ENCODE measurements at places on chromosomes 12 and 14.

DNA sequence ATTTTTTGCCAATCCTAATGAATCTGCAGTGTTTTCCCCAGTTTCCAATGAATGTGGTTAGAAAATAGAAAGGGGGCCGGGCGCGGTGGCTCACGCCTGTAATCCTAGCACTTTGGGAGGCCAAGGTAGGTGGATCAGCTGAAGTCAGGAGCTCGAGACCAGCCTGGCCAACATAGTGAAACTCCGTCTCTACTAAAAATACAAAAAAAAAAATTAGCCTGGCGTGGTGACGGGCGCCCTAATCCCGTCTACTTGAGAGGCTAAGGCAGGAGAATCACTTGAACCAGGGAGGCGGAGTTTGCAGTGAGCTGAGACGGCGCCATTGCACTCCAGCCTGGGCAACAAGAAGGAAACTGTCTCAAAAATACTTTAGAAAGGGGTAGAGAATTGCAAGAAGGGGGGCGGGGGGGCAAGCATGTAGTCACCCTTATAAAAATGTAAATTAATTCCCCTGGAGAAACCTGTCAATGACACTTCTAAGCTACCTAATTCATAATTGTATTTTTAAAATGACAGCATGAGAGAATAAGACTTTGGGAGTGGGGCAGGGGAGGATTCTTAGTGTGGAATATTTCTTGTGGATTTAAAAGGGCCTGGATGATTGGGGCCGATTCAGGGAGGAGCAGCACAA lies 1.7 kb downstream of the KLHDC2 start:
- DNase-seq = no peak

DNA sequence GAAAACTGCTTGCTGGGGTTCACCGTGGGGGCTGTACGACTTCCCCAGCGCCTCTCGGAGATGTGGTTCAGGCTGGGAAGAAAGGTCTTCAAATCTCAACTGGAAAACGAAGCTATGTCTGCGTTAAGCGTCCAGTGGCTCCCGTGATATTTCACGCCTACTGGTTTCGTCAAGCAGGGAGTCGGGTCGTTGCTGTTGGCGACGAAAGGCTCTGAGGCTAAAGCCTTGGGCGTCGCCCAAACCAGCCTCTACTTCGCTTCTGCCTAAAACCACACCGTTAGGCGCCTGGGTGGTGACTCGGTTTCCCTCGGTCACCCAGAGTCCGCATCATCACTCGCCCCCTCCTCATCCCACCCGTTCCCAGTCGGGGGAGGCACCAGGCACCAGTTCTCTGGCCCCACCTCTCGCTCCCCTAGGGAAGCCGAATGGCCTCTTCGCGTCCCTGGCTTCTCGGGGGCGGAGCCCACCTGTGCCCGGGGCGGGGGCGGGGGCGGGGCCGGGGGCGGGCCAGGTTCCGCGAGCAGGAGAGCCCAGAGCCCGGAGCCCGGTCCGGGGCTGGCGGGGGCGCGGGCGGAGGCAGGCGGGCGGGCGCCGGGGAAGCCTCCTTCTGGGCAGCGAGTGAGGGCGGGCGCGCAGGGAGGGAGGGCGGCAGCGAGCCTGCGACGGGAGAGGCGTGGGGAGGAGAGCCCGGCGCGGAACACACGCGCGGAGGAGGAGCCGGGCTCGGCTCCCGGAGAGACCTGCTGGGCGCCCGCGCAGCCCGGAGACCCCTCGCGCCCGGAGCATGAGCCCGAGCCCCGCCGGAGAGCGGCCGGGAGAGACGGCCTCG lies at the start of gene B4GALNT3:
TSS of gene B4GALNT3 (plus strand) at position 510 of the 829 bp plus-strand sequence. CDS start 438 bp downstream, outside the sequence.
- peak; percentile 65 for DNase-seq

GRCh38 chr12:40162033-40162432 lies 56.2 kb upstream of the SLC2A13 start:
- no peak for DNase-seq

DNA sequence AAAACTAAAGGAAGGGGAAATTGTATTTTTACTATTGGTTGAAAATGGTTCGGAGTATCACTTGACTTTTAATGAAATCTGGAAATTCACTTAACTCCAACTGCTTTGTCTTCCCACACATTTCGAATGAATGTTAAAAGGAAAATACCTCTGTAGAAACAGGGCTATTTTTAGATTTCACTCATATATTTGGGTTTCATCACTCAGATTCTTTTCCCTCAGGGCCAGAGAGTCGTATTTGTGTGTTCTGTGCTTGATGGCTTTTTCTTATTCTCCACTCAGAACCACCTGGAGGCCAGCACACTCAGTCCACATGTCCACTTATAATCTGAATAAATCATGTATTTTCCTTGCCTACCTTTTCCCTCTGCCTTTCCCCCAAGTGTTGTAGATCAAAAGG lies 40.0 kb downstream of the DAAM1 start:
- no peak for DNase-seq

DNA sequence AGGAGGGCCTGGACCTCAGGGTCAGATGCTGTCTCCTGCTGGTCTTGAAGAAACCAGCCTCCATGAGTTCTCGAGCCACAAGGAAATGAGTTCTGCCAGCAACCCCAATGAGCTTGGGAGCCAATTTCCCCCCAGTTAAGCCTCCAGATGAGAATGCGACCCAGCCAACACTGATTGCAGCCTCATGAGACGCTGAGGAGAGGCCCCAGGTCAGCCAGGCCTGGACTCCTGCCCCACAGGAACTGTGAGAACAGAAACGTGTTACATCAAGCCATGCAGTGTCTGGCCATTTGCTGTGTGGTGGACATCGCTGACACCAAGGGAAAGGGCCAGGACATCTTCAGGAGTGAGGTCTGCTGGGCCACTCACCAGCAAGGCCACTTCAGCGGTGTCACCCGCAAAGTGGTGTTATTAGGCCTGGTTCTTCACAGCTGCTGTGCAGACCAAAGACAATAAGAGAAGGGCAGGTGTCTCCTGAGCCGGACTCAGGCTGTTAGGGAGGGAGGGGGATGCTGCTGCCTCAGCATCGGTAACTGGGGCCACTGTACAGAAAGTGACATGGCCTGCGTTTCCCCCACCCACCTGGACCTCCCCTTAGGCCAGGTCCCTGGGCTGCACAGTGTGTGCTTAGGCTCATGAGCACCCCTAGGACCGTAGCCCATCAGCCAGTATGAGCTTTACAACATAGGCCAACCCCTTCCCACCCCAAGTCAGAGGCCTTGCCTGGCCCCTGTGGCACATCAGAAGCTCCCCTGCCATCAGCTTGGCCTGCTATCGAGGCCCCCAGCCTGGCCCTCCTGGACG lies 272.4 kb upstream of the RTL1 start:
- DNase-seq = no peak

DNA sequence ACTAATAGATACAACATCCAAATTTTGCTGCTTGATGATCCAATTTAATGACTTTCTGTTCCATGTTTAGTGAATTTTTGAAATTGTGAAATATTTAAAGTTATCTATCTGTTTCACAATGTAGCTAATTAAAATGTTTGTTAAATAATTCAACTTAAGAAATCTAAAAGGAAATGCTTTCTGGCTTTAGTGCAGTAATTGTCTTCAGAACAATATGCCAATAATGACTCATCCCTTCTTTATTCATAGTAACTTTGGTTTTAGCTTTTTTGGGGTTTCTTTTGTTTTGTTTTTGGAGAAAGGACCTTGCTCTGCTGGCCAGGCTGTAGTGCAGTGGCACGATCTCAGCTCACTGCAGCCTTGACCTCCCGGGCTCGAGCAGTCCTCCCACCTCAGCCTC lies 479.2 kb upstream of the RGS6 start:
- no peak for DNase-seq

GRCh38 chr12:112191201-112191600 lies 65.8 kb downstream of the TRAFD1 start:
- no peak for DNase-seq

- no peak for DNase-seq
Observed at GRCh38 chr12:128643155-128643554, 180.6 kb downstream of the SLC15A4 start.
